Stromal cell of bone marrow (primary cell): ENCODE measurements at places on chromosomes 16 and 17.

DNA sequence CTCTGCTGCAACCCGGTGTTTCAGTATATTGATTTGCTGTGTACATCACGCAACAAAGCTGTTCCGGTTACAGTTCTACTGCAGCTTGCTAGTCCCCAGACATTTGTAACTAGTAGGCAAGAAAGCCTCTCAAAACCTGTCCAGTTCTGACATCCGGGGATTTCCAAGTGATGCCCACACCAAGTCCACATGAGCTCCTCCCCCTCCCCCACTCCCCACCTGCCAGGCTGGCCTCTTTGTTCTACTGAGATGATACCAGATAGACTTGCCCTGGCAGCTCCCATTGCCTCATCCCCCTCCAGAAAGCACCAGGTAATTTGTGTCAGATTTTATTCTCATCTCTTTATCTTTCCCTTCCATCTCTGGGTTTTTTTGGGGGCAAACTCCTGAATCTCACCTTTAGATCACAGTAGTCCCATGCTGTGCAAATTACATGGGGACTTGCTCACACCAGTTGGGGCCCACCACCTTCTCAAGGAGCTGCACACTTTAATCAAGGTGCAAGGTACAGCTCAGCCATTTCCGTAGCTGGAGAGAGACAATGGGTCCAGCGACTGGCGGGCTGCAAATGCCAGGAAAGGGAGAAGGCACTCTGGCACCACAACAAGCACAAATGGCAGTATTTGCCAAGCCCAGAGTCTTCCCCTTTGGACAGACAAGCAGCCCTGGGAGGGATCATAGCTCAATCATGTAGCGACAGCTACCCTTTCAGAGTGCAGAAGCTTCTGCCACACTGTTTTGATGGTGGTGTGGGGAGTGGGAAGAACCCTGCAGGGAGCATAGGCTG lies 183.1 kb downstream of the CYLD start:
- DNase-seq, result no peak

- no peak for DNase-seq
Observed at GRCh38 chr17:42065201-42065600, 14.8 kb upstream of the C17orf113 start.

DNA sequence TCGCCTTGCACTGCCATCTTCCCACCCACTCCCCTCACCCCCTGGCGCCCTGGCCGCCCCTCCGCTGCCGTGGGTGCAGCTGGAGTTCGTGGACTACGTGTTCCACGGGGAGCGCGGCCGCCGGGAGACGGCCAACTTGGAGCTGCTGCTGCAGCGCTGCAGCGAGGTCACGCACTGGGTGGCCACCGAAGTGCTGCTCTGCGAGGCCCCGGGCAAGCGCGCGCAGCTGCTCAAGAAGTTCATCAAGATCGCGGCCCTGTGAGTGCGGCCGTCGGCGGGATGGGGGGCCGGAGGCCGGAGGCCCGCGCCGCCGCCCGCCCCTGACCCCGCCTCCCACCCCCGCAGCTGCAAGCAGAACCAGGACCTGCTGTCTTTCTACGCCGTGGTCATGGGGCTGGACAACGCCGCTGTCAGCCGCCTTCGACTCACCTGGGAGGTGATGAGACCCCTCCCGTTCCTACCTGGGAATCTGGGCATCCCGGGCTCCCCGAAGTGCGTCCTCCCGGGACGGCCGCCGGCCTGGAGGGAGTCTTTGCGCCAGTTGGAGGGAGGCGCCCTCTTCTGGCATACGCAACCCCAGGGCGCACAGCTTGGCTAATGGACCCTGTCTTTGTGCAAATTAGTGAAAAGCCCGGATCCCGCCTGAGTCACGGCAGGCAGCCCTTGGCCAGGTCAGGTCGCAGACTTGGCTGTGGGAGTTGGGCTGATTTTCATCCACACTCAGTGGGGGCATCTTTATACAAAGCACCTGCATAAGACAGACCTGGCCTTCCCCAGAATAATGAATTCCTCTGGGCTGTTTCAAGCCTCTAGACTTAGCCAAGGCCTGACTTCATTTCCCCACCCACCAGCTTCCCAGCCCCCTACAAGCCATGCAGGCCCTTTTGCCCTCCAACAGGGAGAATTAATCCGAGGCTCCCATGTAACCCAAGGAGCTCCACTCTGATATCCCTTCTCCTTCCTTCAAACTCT lies 14.3 kb downstream of the RAPGEFL1 start:
- peak; percentile 63 for DNase-seq

DNA sequence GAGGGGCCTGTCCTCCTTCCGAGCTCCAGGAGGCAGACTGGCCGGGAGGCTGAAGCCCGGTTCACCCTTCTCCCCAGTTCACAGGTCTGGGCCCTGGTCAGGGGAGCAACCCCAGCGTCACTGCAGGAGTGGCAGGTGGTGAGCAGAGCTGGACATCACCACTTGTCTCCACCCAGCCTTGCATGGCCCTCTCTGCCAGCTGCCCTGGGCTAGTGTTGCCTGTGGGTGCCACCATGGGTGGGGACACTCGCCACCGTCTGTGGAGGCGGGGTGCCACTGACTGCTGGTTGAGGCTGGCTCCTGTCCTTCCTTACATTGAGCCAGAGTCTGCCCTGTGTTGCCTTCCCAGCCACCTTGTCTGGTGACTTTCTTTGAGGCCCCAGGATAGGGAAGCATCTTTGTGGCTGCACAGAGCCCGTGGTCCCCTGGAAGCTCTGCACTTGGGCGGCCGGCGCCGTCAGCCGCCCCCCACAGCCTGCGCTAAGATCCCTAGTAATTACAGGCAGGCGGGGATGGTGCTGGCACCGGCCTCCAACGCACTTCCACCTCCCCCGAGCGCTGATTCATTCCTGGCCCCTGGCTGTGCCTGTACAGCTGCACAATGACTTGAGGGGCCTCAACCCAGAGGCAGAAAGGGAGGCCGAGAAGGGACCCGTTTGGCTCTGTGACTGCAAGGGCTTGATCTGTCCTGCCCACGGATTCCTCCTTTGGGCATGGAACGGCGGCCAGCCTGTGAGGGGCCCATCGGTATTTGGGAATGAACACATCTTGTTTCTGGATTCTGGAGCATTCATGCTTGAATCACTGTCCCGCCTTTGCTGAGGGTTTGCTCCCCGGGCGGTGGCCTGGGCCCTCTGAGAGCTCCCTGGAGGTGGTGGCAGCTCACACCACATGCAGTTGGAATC lies 5.2 kb downstream of the BAIAP2 start:
- no peak for DNase-seq

DNA sequence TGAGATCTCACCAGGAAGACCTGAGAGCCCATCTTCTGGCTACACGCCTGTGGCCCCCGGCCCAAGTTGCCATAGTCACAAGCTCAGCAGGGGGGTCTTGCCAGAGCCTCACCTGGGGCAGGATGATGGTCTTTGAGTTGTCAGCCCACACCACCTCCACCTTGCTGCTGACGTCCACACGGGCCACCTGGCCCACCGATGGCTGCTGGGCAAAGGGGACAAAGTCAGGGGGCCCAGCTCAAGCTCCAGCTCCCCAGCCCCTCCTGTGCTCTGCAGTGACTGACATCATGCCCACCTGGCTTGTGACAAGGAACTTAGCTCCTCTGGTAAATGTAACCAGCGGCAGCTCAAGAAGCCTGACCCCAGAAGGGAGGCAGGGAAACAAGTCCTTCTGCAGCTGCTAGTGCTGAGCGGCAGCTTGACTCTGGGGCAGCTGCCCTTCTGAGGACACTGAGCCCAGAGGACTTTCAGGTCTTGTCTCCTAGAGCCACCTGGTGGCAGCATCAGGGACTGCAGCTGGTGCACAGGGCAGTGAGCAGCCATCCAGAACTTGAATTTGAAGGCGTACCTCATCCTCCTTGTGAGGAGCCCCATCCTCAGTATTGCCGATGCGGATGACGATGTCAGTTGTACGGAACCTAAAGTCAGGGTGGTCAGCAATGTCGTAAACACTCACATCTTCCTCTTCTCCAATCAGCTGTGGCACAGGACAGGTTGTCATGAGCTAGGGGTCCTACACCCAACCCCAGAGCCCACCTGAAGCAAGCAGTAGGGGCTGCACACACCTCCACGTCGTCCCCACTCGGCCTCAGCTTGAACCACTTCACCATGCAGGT lies 13.5 kb downstream of the SPHK1 start:
- DNase-seq, result peak; percentile 65

GRCh38 chr17:17760350-17760749 lies 76.4 kb downstream of the SREBF1 start:
- DNase-seq, result no peak

DNA sequence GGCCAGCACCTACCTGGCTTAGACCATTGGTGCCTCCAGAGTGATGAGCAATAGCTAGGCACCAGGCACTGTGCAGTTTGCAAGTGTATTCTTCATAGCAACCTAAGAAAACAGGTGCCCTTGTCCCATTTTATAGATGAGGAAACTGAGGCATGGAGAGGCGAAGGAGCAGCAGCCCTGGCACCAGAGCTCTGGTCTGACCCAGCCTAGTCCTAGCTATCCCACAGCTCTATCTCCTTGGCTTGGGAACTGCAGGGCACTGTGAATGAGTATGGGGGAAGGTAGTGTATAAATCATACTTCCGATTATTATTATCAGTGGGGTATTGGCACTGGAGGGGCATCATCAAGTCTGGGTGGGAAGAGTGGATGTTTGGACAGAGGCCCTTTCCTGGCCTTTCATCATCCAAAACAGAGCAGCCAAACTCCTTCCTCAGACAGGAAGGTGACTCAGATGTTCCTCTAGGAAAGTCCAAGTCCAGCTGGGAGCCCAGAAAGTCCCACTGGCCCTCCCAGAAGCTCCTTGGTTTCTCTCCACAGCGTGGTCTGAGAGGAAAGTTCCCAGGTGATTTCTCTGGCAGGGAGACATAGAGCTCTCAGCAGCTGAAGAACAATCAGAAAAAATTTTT lies 32.0 kb upstream of the PLLP start:
- DNase-seq, result peak; percentile 93

DNA sequence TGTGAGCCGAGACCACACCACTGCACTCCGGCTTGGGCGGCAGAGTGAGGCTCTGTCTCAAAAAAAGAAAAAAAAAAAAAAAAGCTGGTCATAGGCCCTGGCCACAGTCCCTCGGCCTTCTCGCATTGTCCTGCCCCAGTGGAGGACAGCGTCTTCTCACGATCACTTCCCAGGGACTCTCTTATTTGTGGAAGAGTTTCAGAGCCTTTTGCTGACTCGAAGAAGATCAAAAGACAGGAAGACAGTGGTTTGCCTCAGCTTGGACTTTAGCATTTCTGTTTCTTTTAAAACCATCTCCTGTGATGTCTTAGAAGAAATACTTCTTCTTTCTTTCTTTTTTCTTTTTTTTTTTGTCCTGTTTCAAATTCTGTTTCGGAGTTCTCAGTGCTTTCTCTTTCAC lies 210.0 kb downstream of the FTO start:
- DNase-seq, result no peak

DNA sequence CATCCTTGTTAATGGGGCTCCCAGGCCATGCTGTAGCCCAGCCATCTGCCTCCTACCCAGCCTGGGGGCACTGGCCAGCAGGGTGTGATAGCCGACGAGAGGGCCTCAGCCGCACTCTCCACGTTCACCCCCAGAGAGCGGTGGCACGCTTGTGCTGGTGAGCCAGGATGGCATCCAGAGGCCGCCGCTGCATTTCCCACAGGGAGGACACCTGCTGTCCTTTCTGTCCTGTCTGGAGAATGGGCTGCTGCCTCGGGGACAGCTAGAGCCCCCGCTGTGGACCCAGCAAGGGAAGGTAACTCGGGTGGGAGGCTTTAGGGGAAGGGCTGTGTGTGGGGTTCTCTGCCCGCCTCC lies 27.4 kb downstream of the SGSM2 start:
- DNase-seq, result no peak

GRCh38 chr17:55190748-55191147 lies 74.0 kb upstream of the HLF start:
- DNase-seq, result no peak

DNA sequence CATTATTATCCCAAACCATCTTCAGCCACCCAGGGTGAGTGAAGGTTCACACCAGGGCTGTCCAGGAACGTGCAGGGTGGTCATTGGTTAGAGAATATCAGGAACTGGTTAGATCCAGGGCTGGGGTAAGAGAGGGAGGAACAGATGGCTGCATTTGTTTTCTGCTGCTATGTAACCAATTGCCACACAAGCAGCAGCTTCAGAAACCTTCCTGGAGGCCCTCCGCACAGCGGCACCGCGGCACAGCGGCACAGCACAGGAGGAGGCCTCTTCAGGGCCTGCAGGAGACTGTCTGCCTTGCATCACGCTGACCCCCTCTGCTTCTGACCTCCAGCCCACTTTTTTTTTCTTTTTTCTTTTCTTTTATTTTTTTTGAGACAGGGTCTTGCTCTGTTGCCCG lies 86.1 kb downstream of the KCNJ12 start:
- no peak for DNase-seq

DNA sequence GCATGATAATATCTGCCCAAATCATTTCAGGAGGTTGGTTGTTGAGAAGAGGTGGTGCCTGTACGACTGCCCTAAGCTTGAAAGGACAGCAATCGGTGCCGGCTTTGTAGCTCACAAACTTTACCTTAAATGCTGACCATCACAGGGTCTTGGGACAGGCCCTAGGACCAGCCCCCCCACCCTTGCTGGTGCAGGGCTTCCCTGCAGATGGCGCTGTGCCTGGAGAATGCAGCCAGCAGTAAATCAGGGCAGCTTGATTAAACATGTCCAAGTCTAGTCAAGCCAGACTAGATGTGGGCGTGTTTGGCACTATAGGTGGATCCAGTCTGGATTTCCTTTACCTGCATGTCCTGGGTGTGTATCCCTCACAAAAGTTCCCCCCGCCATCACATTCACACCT lies 135.5 kb upstream of the CRHR1 start:
- DNase-seq, result no peak

DNA sequence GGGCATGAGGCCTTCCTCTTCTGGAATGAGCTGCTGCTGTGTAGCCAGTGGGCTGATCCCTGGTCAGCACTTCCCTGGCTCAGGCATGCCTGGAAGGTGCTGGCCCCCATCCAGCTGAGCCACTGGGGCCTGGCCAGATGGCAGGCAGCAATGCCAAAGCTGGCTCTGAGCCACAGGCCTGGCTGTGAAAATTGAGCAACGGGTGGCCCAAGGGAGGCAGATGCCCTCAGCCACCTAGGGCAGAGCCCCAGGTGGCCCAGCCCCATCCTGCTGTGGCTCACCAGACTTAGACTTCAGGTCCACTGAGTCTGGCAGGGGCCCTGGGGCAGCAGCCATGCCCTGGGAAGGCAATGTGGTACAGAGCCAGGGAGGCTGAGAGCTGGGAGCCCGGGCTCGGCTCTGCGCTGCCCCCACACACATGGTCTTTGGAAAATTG lies 8.5 kb upstream of the CRHR1 start:
- no peak for DNase-seq

DNA sequence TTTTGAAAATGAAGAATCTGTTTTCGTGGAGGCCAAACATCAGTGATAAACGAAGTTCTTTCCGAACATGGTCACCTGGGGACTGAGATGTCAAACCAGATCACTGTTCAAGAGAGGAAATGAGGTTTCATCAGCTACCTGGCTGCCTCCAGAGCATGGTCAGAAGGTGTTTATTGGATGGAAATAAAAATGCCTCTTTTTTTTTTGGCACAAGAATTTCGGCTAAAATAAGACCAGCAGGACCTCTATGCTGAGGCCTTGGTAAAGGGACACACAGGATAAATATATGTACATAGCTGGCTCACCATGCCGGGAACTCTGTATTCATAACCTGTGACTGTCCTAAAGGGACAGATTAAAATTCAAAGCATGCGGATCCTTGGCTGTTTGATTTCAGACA lies 135.3 kb downstream of the UTP18 start:
- no peak for DNase-seq
